ENCODE measurements at places on chromosomes 4 and X. TPM values are rescaled to one million over a fixed set of nuclear protein-coding genes. Genes with fewer than 3 reads are reported as not detected.

DNA sequence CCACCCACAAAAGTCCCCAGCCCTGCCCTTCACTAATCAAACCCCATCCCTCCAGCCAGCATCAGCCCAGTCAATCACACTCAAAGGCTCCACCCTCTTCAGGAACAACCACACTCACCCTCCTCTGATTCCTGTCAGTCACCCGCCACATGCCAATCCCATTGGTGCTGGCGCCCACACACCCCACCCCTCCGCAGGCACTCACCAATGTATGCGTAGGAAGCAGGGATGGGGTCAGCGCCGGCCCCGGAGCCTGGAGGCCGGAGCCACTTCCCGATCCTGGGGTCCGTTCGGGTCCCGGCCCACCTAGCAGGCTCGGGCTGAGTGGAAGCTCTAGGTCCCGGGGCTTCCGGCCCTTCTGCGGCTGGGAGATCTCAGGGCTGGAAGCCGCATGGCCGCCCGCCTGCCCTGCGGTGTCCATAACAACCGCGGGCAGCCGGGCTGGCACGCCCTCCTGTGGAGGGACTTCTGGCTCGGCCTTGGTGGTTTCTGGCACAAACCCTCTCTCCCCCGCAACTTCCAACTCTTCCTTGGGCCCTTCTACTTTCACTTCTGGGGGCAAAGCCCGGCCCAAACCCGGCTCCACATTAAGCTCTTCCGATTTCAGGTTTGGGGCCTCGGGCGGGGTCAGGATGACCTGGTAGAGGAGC, 7.9 kb upstream of the CFP start:
- peak; percentile 76 for DNase-seq

GRCh38 chrX:2486476-2487133, 14.2 kb downstream of the DHRSX start:
- no peak for DNase-seq

GRCh38 chrX:110001740-110002299, 1.1 kb upstream of the TMEM164 start:
- DNase-seq, result no peak

- no peak for DNase-seq
Observed at GRCh38 chr4:107725281-107725859, 5.3 kb upstream of the PAPSS1 start.

DNA sequence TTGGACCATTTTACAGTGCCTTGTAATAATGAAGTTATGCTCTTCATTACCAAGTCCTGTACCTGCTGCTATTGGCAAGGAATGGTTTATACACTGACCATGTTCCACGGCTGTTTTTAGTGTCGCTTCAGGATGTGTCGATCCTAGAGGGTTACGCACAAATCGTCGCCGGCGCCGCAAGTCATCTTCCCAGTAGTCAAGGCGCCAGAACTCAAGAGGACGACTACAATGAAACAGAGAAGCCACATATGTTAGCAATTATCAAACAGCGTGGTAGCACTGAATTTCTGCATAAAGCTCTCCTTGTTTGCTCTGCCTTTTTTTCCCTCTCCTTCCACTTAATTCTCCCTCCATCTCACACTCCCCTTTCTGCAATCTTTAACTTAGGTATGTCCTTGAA, 17.0 kb downstream of the MAB21L2 start:
- DNase-seq, result no peak

TMEM131L gene
- total RNA-seq, result 15.0 TPM

NAAA gene
- 24.9 TPM for total RNA-seq

PGAM4 gene
- 0.87 TPM for total RNA-seq

PNMA3 gene
- 35.0 TPM for total RNA-seq
